ENCODE measurements at places on chromosomes 2 and 18.

DNA sequence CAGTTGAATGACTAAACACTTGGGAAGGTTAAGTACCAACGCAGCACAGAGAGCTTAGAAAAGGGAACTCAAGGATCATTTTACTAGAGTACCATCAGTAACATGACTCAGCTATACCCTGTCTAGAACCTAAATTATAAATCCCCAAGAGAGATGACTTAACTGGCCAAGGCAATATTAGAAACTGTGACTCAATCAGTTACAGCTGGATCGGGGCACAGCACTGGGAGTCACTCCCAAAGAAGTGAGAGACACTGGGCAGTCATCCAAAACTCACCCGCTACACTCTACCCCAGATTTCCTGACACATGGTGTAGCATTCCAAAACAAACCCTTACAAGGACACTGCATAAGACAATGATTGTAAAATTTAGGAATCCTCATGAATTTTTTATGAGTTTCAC, 17.7 kb downstream of the IWS1 start:
- peak; percentile 76 for DNase-seq

GRCh38 chr2:225889452-225889851, 489.9 kb downstream of the NYAP2 start:
- no peak for DNase-seq

- DNase-seq = no peak
Observed at GRCh38 chr2:170163411-170164065, 14.4 kb upstream of the MYO3B start.

DNA sequence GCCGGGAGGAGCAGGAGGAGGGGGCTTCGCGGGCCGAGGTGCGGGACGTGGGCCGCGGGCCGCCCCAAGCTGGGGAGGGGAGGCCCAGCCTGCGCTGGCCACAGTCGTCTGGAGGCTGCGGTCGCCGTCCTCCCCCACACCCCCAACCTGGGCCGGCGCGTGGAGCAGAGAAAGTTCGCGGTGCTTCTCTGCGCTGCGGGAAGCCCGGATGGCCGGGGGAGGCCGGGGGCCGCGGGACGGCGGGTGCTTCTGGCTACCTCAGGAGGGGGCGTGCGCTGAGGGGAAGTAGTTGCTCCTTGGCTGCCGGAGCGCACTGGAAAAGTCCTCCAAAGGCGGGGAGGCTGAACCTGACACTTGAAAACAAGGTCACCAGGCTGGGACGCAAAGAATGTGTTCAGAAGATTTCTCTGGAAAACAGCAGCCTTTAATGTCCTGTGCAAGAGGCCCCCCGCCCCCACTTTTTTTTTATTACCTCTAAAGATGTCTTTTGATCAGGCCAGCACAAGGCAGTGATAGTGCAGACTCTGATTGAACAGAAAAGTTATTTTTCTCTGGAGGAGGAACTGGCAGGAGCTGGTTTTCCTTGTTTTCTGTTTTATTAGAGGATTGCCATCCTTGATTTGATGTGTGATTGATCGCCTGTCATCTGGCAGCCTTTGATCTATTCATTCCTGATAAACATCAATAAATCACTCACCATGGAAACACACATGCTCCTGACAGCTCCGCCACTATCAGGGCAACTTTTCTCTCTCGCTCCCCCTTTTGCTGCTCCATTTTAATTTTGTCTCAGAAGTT, 1.6 kb downstream of the TSHZ1 start:
- DNase-seq = peak; percentile 66

DNA sequence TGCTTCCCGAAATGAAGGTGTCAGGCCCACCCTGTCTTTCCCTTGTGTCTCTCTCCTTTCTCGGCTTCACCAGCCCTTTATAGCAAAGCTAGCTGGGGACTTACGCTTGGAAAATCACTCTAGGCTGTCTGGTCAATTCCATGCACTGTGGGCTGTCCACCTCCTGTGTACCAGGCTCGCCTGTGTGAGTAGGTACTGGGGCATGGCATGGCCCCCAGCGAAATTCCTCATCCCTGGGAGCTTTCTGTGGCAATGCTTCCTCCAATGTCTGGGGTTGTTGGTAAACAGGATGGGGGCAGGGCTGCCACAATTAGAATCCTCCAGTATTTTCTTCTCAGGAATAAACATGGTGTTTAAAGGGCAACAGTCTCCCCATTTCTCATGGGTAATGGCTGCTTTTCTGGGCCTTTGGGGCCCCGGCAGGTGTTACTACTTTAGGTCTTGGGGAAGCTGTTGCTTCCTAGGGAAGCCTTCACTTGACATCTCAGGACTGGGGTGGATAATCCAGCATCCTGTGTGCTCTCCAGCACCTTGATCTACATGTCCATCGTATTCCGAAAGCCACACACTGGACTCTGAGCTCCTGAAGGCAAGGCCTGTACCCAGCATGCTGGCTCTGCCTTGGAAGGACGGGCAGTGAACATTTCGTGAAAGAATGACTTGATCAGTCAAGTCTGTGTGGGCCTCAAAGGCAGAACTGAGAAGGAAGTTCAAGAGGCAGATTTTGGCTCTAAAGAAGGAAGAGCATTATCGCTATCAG, 21.1 kb downstream of the RHOB start:
- no peak for DNase-seq

DNA sequence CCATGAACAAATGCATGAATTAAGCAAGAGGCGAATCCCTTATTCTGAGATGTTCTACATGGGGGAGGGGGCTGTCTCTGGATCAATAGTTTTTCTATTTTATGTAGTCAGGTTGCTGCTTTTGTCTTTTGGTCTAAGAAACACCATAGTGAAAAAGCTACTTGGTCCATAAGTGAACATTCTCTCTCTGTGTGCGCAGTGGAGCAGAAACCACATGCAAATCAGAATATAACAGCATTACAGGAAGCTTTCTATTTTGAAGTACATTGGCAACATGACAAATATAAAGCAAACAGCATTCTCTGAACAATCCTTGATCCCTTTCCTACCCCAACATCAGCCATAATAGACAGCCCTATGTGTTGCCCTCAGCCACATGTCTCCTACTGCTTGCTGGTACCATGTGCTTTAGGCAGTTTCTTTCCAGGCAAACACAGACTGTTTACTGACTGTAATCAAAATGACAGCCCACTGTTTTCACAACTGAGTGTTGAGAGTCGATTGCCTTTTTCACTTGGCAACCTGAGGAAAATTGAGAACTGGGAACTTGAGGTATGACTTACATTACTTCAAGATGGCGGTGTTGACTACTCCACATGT, 10.6 kb downstream of the SCN3A start:
- DNase-seq = no peak

GRCh38 chr18:39406941-39407340, 1841.3 kb upstream of the CELF4 start:
- no peak for DNase-seq
